ENCODE measurements at places on chromosomes 5 and 9.

GRCh38 chr5:13910637-13911288, 33.7 kb downstream of the DNAH5 start:
- no peak for DNase-seq

- DNase-seq = peak; percentile 59
Observed at GRCh38 chr5:139394123-139394653, 716 bp downstream of the PROB1 start.

DNA sequence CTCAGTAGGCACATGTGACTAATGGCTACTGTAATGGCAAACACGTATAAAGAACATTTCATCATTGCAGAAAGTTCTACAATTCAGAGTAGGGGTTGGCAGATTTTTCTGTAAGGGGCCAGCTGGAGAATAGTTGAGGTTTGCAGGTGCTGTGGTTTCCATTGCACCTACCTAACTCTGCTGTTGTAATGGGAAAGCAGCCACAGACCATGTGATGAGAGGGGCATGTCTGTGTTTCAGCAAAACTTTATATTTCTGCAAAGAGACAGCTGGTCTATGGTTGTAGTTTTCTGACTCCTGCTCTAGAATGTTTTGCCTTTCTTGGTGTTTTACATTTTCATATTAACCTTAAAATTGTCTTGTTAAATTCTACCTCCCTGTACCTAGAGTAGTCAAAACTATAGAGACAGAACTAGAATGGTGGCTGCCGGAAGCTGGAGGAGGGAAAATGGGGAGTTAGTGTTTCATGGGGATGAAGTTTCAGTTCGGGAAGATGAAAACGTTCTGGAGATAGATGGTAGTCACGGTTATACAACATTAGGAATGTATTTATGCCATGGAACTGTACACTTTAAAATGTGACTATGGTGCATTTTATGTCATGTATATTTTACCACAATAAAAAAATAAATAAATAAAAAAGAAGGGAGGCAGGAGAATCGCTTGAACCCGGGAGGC, 44.3 kb downstream of the NUP214 start:
- DNase-seq = no peak

DNA sequence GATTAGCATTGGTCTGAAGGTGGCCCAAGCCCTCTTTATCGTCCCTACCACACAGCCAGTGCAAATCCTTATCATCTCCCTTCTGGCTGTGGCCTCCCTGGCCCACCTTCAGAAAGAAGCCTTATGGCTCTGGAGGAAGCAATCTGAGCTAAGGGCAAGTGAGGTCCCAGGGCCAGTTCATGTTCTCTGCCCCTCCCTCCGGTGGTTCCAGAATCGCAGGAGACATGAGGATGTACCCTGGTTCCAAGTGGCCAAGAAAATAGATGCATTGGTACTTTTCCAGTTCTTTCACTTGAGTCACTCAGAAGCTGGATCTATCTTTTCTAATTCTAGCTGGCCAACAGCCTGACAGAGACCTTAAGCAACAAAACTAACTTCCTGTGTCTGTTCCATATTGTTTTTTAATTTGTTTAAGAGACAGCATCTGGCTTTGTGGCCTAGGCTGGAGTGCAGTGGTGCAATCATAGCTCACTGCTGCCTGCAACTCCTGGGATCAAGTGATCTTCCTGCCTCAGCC, 60.7 kb downstream of the LHFPL2 start:
- DNase-seq = no peak

DNA sequence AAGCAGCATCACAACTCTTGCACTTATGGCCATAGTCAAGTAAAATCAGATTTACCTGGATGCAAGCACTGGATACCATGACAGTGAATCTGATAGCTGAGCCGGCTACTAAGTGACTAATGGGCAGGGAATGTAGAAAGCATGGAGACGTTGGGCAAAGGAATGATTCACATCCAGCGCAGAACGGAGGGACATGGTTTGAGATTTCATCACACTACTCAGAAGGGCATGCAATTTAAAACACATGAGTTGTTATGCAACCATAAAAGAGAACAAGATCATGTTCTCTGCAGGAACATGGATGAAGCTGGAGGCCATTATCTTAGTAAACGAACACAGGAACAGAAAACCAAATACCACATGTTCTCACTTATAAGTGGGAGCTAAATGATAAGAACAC, 169.1 kb upstream of the PIK3R1 start:
- peak; percentile 26 for DNase-seq

DNA sequence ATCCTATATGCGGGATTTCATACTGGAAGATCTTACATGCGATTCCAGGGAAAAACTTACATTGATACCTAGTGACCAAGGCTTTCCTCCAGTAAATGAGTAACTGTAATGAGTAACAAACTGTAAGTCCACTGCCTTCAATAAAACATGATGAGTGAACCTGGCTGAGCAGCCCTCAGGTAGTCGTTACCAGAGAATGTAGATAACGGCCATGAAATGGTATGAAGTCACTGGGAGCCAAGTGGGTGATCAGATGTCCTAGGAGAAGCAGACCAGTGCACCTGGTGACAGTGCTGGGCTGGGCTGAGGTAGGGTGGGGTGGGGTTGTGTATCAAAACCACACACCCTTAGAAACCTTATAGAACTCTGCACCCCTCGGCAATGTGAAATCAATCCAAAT, 203.6 kb downstream of the ALDH1A1 start:
- no peak for DNase-seq

- DNase-seq = no peak
Observed at GRCh38 chr9:85914108-85914507, 26.8 kb upstream of the NAA35 start.

GRCh38 chr5:5159282-5160103, 19.4 kb downstream of the ADAMTS16 start:
- no peak for DNase-seq

DNA sequence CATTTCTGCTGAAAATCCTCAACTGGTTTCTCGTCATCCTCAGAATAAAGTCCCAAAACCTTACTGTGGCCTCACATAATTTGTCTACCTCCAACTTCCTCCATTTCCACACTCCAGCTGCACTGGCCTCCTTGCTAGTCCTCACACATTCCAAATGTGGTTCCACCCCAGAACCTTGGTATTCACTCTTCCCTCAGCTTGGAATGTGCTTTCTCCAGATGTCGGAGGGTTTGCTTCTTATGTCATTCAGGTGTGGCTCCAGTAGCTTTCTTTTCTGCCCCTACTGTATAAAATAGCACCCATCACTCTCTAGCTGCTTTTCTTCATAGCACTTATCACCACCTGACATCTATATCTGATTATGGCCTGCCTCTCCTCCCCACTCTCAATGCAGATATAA, 102.5 kb upstream of the IFNK start:
- DNase-seq = no peak

GRCh38 chr5:124901081-124901480, 154.6 kb upstream of the ZNF608 start:
- no peak for DNase-seq

- peak; percentile 22 for DNase-seq
Observed at GRCh38 chr5:76074487-76075065, 8.6 kb upstream of the SV2C start.

DNA sequence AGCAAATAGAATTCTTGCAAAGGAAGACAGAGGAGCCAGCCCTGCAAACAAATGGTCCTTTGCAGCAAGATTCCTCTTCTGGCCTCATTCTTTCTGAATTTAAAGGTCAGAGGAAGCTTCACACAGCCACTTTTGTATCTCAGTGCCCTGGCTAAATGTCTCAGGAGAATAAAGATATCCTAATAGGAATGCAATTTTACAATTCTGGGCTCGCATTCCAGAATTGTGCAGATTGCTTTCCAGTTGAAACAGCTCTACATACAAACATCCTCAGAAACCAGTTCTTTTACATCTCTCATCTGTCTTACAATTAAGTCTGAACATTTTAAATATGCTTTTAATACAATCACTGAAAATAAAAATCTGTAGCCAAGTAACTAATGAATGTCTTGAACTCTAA, 14.6 kb upstream of the ACOT12 start:
- no peak for DNase-seq

Measured in dermis microvascular lymphatic vessel endothelial cell (primary cell).